ENCODE measurements at places on chromosomes 11 and 22. TPM values are rescaled to one million over a fixed set of nuclear protein-coding genes. Genes with fewer than 3 reads are reported as not detected.

Gene SYT7
- 4.5 TPM for total RNA-seq

Gene TSGA10IP
- not detected for total RNA-seq

Gene NARS2
- 22.3 TPM for total RNA-seq

Gene TNRC6B
- 106 TPM for total RNA-seq

Gene BTBD18
- total RNA-seq, result not detected

Gene CHADL
- total RNA-seq, result 4.0 TPM

Gene ALX4
- not detected for total RNA-seq

Gene TMEM86A
- 13.6 TPM for total RNA-seq

Gene LRRN4CL
- total RNA-seq, result 2.1 TPM

Gene TFIP11
- total RNA-seq, result 26.3 TPM

Gene GDPD4
- total RNA-seq, result not detected

Gene PKP3
- 41.6 TPM for total RNA-seq

Gene SLC17A6
- total RNA-seq, result not detected

Gene KCNC1
- total RNA-seq, result not detected

Gene RBFOX2
- total RNA-seq, result 54.7 TPM

Gene PDE2A
- total RNA-seq, result 22.5 TPM

Gene B4GAT1
- 26.9 TPM for total RNA-seq

Gene MS4A7
- 174 TPM for total RNA-seq

Gene FAM227A
- total RNA-seq, result 3.1 TPM

Gene SLC22A25
- total RNA-seq, result not detected

Gene LIPT2
- 3.3 TPM for total RNA-seq

Gene ART1
- total RNA-seq, result 1.7 TPM

Gene MYBPC3
- total RNA-seq, result 0.89 TPM

Gene TTC12
- 11.6 TPM for total RNA-seq

Gene OLFML1
- total RNA-seq, result 4.6 TPM

Gene OR52B4
- total RNA-seq, result not detected

Gene CARNS1
- 1.8 TPM for total RNA-seq

Gene STK33
- 43.0 TPM for total RNA-seq

Gene APOL5
- total RNA-seq, result not detected

Gene GGTLC3
- total RNA-seq, result 5.2 TPM

Gene PNPLA5
- not detected for total RNA-seq
